Thoracic aorta endothelial cell (primary cell): ENCODE measurements at places on chromosomes 7 and 10. TPM values are rescaled to one million over a fixed set of nuclear protein-coding genes. Genes with fewer than 3 reads are reported as not detected.

The ADAM8 gene
- total RNA-seq: 0.07 and 0.13 TPM in 2 replicates

The SDK1 gene
- total RNA-seq: 0.50 and 1.7 TPM in 2 replicates

The CPVL gene
- total RNA-seq: not detected in 2 replicates

The DGKB gene
- not detected in 2 replicates for total RNA-seq

The SPDYE8 gene
- not detected in 2 replicates for total RNA-seq

The ALOX5 gene
- not detected in 2 replicates for total RNA-seq

The TMEM139 gene
- total RNA-seq: not detected in 2 replicates

The DYDC1 gene
- not detected in 2 replicates for total RNA-seq

The LIPM gene
- total RNA-seq: not detected in 2 replicates

The TRIM50 gene
- total RNA-seq: not detected in 2 replicates

The MTURN gene
- 6.2 and 9.2 TPM in 2 replicates for total RNA-seq

The MET gene
- 103 and 151 TPM in 2 replicates for total RNA-seq

The MYPN gene
- under 0.01 and 0.13 TPM in 2 replicates for total RNA-seq

The GPR85 gene
- total RNA-seq: 0.53 and 6.2 TPM in 2 replicates

The COL17A1 gene
- total RNA-seq: 1.7 and 1.9 TPM in 2 replicates

The SEMA3E gene
- under 0.01 and 0.29 TPM in 2 replicates for total RNA-seq

The SHH gene
- total RNA-seq: not detected in 2 replicates

The AKR1C1 gene
- total RNA-seq: 1.1 and 7.2 TPM in 2 replicates

The HTR5A gene
- total RNA-seq: not detected in 2 replicates

The HOXA10 gene
- total RNA-seq: 0.27 and 5.8 TPM in 2 replicates

The IPMK gene
- total RNA-seq: 20.9 and 27.6 TPM in 2 replicates

The KIAA1549 gene
- total RNA-seq: 3.5 and 4.8 TPM in 2 replicates

The CPN1 gene
- total RNA-seq: not detected in 2 replicates

The COL28A1 gene
- total RNA-seq: not detected in 2 replicates

The EPO gene
- not detected in 2 replicates for total RNA-seq

The SPDYE6 gene
- not detected in 2 replicates for total RNA-seq

The SCD gene
- 220 and 376 TPM in 2 replicates for total RNA-seq

The ITPRID1 gene
- total RNA-seq: not detected in 2 replicates

The CALML3 gene
- not detected in 2 replicates for total RNA-seq

The WNT16 gene
- total RNA-seq: not detected in 2 replicates

The CFAP70 gene
- 0.40 and 0.43 TPM in 2 replicates for total RNA-seq

The NDUFA5 gene
- 50.1 and 57.7 TPM in 2 replicates for total RNA-seq

The KAZALD1 gene
- total RNA-seq: 2.4 and 2.9 TPM in 2 replicates

The PDE1C gene
- 0.13 and 0.43 TPM in 2 replicates for total RNA-seq

The FEZF1 gene
- total RNA-seq: not detected in 2 replicates

The STRIP2 gene
- 12.6 and 15.4 TPM in 2 replicates for total RNA-seq
